ENCODE measurements at places on chromosomes 5 and 9.
A peak's percentile ranks its signal among the peaks of the same experiment; 100 is the strongest.

- no peak for DNase-seq
Measured at GRCh38 chr5:31898036-31898632, 259.2 kb downstream of the PDZD2 start.

GRCh38 chr5:139588962-139589361, 27.8 kb downstream of the UBE2D2 start:
- no peak for DNase-seq

DNA sequence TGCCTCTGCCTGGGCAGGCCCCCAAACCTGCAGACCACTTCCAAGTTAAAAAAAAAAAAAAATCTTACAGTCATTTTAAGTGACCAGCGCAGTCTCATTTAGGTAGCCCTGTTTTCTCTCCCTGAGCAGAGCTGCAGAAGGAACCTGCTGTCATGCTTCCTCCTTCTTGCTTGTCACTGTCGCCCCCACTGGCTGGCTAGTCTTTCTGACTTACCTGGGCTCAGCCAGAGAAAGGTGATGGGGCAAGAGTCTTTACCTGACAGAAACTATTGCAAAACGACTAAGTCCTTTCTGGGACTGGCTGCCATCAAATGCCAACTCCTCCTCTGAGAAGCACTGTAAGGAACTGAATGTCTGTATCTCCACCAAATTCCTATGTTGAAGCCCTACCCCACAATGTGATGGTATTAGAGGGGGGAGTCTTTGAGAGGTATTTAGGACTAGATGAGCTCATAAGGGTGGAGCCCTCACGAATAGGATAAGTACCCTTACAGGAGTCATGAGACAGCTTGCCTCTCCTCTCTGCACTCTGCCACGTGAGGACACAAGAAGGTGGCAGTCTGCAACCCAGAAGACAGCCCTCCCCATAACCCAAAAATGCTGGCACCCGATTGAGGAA, 58.4 kb upstream of the SHC3 start:
- DNase-seq: no peak

DNA sequence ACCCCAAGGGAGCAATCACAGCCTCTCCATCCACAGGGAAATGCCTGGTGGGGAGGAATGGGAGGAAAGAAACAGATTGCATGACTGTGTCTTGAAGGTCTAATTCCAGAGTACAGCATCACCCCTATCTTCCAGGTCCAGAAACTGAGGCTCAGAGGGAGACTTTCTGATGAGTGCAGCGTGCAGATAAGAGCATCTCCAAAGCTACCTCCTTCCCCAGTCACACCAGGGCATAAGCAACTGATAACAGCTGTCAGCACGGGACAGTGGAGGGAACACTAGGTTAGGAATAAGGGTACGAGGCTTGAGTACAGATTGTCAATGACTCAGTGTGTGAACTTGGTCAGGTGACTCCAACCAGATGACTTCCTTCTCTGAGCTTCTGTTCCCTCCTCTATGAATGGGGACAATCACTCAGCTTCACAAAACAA, 126.9 kb downstream of the KCNIP1 start:
- peak; percentile 74 for DNase-seq

GRCh38 chr9:79565245-79565644, 6.5 kb upstream of the TLE4 start:
- no peak for DNase-seq
